ENCODE measurements at places on chromosomes 5 and 9.

- no peak for DNase-seq
Observed at GRCh38 chr9:73137914-73138313, 13.8 kb upstream of the ANXA1 start.

DNA sequence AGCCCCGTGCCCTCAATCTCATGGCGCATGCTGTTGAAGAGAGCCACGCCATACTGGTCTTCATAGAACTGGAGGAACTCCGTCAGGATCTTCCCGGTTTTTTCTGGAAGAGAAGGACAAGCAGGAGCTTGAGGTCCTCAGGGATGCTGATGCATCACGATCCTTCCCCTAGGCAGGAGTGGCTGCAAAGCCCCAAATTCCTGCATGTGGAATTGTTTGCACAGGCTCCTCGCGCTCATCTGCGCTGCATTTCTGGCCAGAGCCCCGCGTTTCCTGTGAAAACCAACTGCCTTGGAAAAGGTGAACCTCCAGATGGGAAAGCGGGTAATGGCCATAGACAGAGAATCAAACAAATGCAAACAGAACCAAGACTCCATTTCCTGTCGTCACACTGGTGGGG, 80.4 kb downstream of the LRSAM1 start:
- DNase-seq, result no peak

- no peak for DNase-seq
Observed at GRCh38 chr5:1997640-1998347, 115.1 kb upstream of the IRX4 start.

GRCh38 chr9:35948901-35949318, 9.0 kb downstream of the OR2S2 start:
- no peak for DNase-seq

- no peak for DNase-seq
Observed at GRCh38 chr5:95858023-95858461, 35.5 kb upstream of the GLRX start.

- DNase-seq, result no peak
Observed at GRCh38 chr5:147404706-147405105, 105.2 kb downstream of the DPYSL3 start.

DNA sequence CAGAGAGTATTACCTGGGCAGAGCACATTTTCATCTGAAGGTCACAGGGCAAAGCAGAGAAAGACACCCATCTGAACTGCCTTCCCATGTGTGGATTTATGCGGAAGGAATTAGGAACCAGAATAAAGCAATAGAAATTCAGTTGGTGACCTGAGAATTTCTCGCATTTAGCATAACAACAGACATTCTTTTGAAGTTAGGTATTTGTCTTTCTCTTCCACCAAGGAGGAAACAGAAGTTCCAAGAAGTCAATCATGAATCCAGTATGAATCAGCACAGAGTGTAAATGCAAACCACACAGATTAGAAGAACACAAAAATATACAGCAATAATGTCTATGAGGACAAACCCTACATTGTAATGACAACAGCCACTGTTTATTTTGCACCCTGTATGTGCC, 515.2 kb upstream of the BRINP1 start:
- no peak for DNase-seq

GRCh38 chr5:37900692-37901091, 60.9 kb upstream of the GDNF start:
- no peak for DNase-seq

DNA sequence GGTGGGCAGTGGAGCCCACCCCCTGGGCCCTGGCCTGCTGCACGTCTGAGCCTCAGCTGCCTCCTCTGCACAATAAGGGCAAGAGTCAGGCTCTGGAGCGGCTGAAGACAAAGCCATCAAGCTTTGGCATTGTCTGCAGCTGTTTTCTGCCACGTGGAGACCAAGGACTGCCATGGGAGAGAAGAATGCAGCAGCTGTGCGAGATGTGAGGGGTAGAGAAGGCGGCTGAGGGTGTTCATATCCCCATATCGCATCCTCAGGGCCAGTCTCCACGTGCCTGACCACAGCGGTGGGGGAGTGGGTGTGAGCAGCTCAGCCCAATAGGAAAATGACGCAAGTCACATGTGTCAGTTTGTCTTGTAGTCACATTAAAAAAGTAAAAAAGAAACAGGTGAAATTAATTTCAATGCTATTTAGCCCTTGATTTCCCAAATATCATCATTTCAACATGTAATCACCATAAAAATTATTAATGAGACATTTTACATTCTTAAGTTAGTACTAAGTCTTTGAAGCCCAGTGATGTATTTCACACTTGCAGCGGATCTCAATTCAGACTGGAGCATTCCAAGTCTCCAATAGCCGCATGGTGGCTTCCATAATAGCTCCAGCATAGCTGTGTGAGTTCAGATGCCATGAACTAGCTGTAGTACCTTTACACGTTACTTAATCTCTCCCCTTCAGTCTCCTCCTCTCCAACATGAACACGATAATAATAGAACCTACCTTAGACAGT, 6.6 kb downstream of the C1QTNF2 start:
- DNase-seq, result no peak

GRCh38 chr5:55989860-55990259, 4.9 kb downstream of the IL6ST start:
- DNase-seq, result no peak

Measured in NCI-H1105 treated with DMSO at 0.1 percent for 48 hours (cell line).